ENCODE measurements at places on chromosomes 13 and 19. TPM values are rescaled to one million over a fixed set of nuclear protein-coding genes. Genes with fewer than 3 reads are reported as not detected.

Gene ZNF431
- total RNA-seq = 45.2 TPM

Gene ADAMTS10
- total RNA-seq = 16.0 TPM

Gene B3GNT3
- 1.3 TPM for total RNA-seq

Gene TEKTIP1
- total RNA-seq = 4.7 TPM

Gene PCSK4
- total RNA-seq = 18.6 TPM

Gene NUFIP1
- total RNA-seq = 14.0 TPM

Gene ZFP28
- 2.8 TPM for total RNA-seq

Gene ATP4A
- total RNA-seq = 0.59 TPM

Gene C1QTNF9B
- total RNA-seq = not detected

Gene ZNF177
- total RNA-seq = 5.5 TPM

Gene HMGB1
- 611 TPM for total RNA-seq

Gene TMPRSS9
- total RNA-seq = 0.57 TPM

Gene SLC8A2
- total RNA-seq = 6.8 TPM

Gene FFAR1
- total RNA-seq = not detected

Gene SELENOV
- total RNA-seq = 15.4 TPM

Gene ZNF805
- total RNA-seq = 17.9 TPM

Gene ZNF227
- total RNA-seq = 18.7 TPM

Gene ZNF471
- 1.5 TPM for total RNA-seq

Gene CGB1
- 0.87 TPM for total RNA-seq

Gene TJP3
- total RNA-seq = 44.0 TPM

Gene ATCAY
- 23.5 TPM for total RNA-seq

Gene KASH5
- total RNA-seq = 0.14 TPM

Gene KIR3DL2
- not detected for total RNA-seq

Gene PEG3
- total RNA-seq = 0.27 TPM

Gene TMED1
- total RNA-seq = 28.5 TPM

Gene NDUFA3
- 203 TPM for total RNA-seq

Gene PSG3
- not detected for total RNA-seq

Gene CRLF1
- 55.8 TPM for total RNA-seq

Gene OVOL3
- total RNA-seq = not detected
